ENCODE measurements at places on chromosomes 7 and 10.

DNA sequence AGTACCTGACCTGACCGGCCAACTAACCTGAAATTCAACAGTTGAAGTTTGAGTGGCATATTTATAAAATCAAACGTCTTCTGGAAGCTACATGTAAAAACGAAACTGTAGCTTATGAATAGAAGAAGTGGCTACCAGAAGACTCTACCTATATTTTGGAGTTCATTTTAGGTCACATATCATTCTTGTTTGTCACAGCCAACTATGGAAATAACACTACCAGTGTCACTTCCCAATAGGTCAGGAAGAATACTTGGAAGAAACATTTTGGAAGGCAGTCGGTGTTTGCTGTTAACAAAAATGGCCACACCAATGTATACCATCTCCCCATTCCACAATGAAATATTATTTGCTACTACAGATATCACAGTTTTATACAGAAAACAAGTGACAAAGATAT, 12.6 kb downstream of the TWIST1 start:
- DNase-seq = no peak

GRCh38 chr10:27253576-27253975, 13.0 kb upstream of the ACBD5 start:
- DNase-seq = no peak

DNA sequence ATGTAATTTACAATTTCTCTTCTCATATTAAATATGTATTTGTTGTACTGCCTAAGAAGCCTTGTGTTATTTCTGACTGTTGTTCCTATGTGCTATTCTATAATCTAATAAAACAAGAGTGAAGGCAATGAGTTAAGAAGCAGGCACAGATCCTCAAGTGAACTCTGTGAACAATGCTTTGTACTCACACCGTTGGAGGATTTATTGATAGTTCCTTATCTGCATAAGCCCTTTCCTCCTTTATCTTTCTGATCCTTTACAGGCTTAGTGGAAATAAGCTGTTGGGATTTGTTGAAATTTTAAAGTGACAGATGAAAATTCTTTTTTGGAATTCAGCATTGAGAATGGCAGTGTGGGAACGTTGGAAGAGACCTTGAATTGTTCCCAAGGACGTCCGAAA, 329.6 kb upstream of the NPVF start:
- no peak for DNase-seq

GRCh38 chr10:84353052-84353803, 24.8 kb downstream of the CCSER2 start:
- no peak for DNase-seq

DNA sequence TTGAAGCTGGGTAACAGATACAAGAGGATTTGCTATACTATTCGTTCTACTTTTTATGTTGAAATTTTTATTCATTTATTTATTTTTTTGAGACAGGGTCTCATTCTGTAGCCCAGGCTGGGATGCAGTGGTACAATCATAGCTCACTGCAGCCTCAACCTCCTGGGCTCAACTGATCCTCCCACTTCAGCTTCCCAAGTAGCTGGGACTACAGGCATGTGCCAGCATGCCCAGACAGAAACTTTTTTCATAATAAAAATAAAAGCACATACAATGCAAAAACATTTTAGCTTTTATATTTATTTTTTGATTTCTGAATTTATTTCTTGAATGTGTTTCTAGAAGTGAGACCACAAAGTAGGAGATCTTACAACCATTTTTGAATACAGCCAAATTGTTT, 71.2 kb downstream of the FANK1 start:
- DNase-seq = no peak

DNA sequence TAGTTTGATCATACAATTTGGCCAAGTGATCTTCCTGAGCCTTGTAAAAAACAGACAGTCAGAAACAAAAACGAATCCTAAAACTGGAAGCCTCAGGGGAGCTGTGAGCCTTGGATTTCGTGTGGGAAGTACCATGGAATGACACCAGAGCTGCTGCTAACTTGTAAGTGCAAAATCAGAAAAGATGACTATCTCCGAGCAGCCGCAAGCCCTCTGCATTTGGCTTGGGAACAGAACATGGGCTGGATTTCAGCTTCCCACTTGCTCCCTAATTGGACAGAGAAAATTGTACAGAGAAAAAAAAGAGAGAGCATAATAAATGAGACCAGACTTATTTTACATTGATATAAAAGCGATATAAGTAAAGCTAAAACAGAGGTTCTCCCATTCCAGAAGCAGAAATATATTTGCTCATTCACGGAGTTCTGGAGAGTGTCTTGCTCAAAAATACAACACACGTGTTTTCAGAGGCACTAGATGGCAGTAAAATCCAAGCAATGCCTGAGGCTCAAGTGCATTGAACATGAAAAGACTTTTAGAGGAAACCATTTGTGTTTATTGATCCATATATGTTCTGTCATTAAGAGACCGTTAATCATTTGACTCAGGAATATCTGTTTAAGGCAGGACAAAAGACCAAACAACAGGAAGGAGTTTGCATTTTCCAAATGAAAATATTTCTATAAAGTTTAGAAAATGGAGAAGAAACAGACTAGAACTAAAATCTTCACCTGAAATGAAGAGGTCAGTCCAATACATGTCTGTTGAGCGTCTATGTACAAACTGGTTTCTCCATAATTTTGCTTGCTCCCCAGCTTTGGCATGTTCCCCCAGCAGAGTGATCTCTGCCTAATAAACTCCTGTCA, 78.3 kb upstream of the SLC26A5 start:
- no peak for DNase-seq

GRCh38 chr10:30816820-30817171, 187.2 kb upstream of the LYZL2 start:
- no peak for DNase-seq

- no peak for DNase-seq
These were observed 315.8 kb upstream of the TPK1 start for GRCh38 chr7:145151676-145152075.

Measured in iPS DF 6.9 (cell line).